ENCODE measurements at places on chromosomes 6 and 20.

GRCh38 chr6:33652002-33652401, 30.9 kb downstream of the ITPR3 start:
- H3K27me3 ChIP-seq = no peaks in the 10 kb centered on the region
- no peaks in the 10 kb centered on the region for H3K36me3 ChIP-seq
- DNase-seq = no peak
- H3K27ac ChIP-seq = peak overlapping the region; percentile 15
- no peak overlapping the region for H3K4me3 ChIP-seq

DNA sequence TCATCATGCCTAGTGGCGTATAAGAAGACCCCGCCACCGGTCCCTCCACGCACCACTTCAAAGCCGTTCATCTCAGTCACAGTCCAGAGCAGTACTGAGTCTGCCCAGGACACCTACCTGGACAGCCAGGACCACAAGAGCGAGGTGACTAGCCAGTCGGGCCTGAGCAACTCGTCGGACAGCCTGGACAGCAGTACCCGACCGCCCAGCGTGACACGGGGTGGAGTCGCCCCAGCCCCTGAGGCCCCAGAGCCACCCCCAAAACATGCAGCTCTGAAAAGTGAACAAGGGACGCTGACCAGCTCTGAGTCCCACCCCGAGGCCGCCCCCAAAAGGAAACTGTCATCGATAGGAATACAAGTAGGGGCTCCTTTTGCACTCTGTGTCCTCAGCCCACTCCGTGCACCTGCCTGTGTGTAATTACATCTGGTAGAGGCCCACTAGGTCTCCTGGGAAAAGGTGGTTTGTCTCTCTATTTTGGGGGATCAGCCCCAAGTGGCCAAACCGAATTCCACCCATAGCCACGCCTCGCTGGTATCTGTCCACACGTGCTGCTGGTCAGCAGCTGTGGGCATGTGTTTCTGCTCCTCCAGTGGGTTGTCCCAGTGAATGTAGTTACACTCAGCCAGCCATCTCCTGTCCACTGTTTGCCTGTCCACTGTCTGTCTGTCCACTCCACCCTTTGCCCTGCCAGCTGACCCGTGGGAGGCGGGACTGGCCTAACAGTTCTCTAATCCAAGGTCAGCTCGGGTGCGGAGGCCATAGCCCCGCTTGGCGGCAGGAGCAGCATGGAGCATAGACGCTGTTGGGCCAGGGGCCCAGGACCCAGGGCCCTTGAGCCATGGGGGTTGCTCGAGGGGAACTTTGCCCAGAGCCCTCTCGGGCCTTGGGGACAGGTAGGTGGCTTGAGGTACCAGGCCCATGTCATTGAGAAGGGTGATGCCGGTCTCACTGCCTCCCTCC, 44.3 kb upstream of the MYL9 start:
- no peaks in the 10 kb centered on the region for H3K27me3 ChIP-seq
- H3K4me1 ChIP-seq = peaks cover 23% of the 10 kb centered on the region
- H3K27ac ChIP-seq = no peak overlapping the region
- H3K36me3 ChIP-seq = no peaks in the 10 kb centered on the region
- no peak for DNase-seq

GRCh38 chr20:1524004-1524403, 32.8 kb upstream of the SIRPB2 start:
- no peak overlapping the region for H3K4me3 ChIP-seq
- no peaks in the 10 kb centered on the region for H3K4me1 ChIP-seq
- H3K27me3 ChIP-seq = no peaks in the 10 kb centered on the region
- no peaks in the 10 kb centered on the region for H3K36me3 ChIP-seq

- peak; percentile 24 for DNase-seq
- no peak overlapping the region for H3K27ac ChIP-seq
- no peaks in the 10 kb centered on the region for H3K36me3 ChIP-seq
- H3K4me1 ChIP-seq = no peaks in the 10 kb centered on the region
These were observed 251.1 kb downstream of the PTPRT start for GRCh38 chr20:42938441-42939205.

GRCh38 chr6:123016431-123017103, 20.5 kb downstream of the CLVS2 start:
- no peaks in the 10 kb centered on the region for H3K27me3 ChIP-seq
- no peak overlapping the region for H3K27ac ChIP-seq
- no peak for DNase-seq
- no peak overlapping the region for H3K4me3 ChIP-seq
- no peaks in the 10 kb centered on the region for H3K36me3 ChIP-seq
- no peaks in the 10 kb centered on the region for H3K4me1 ChIP-seq

GRCh38 chr6:152952866-152953509, 29.9 kb downstream of the FBXO5 start:
- no peaks in the 10 kb centered on the region for H3K36me3 ChIP-seq
- no peak overlapping the region for H3K4me3 ChIP-seq
- peaks cover 20% of the 10 kb centered on the region for H3K27me3 ChIP-seq
- no peak for DNase-seq

- H3K4me3 ChIP-seq = no peak overlapping the region
- DNase-seq = no peak
- H3K36me3 ChIP-seq = no peaks in the 10 kb centered on the region
- H3K27ac ChIP-seq = no peak overlapping the region
- peaks cover 4% of the 10 kb centered on the region for H3K27me3 ChIP-seq
- H3K4me1 ChIP-seq = no peaks in the 10 kb centered on the region
These were observed 540.6 kb downstream of the QKI start for GRCh38 chr6:163955096-163955495.

DNA sequence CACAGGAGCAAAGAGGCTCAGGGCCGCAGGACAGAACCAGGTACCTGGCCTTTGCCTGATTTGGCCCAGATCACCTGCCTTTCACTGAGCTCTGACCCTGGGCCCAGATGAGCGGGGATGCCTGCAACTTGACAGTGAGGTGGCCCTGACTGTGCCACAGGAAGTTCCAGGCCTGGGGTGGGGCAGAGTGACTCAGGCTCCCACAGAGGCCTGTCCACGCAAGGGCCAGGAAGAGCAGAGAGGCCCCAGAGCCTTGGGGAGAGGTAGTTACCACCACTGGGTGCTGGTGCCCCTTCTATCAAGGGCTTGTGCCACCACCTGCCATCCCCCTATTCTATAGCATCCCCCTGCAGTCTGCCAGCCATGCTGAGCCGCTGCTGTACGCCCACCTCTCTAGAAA, 4.1 kb upstream of the NOL4L start:
- H3K4me3 ChIP-seq = no peak overlapping the region
- no peak overlapping the region for H3K27ac ChIP-seq
- no peak for DNase-seq
- H3K4me1 ChIP-seq = no peaks in the 10 kb centered on the region
- H3K36me3 ChIP-seq = no peaks in the 10 kb centered on the region
